ENCODE measurements at places on chromosomes 7 and 10. TPM values are rescaled to one million over a fixed set of nuclear protein-coding genes. Genes with fewer than 3 reads are reported as not detected.

Gene ECHDC3
- 39.9 TPM for total RNA-seq

Gene TFR2
- total RNA-seq = not detected

DNA sequence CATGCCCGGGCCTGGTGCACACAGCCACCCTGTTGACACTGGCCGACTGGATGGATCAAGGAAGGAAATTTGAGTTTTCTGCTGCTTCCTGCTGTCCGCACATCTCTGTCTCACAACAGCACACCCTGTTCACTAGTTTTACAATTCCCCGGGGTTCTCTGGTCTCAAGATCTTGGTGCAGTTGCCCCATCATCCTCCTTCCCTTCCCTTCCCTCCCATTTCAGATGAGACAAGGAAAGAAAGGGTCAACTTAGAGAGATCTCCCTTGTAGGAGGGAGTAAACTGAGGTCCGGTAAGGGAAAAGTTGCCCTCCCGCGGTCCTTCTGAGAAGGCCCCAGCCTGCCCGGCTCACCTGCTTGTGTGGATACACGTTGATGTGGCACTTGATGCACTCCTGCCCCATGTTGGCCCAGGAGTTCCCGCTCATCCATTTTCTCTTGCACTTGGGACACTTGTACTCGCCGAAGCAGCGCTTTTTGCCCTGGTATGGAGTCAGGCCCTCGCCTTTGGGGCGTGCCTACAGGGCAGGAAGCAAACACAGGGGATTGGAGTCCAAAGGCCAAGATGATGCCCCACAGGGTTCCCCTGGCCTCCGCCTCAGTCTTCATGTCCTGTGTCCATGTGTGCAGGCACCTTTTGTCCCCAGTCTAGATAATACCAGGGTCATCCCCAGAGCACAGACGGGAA lies 46.8 kb downstream of the PPIF start:
- peak; percentile 35 for DNase-seq

Gene C10orf71
- total RNA-seq = 142 TPM

Gene EN2
- 0.73 TPM for total RNA-seq

DNA sequence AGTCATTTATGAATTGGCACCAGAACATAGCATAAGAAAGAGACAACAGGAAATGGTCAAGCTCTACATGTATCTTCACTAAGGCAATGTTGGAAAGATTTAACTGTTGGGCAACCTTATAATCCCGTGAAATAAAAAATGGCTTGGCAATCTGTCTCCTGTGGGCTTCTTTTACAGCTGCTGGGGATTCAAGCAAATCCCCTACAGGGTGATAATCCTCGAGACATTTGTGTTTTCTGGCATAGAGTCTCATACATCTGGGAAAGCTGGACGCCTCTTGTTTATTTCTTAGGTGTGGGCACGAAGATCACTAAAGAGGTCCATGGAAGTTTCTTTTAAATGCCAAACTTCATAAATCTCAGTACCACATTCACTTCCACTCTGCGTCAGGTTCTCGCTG lies 82.2 kb upstream of the GPR141 start:
- no peak for DNase-seq

DNA sequence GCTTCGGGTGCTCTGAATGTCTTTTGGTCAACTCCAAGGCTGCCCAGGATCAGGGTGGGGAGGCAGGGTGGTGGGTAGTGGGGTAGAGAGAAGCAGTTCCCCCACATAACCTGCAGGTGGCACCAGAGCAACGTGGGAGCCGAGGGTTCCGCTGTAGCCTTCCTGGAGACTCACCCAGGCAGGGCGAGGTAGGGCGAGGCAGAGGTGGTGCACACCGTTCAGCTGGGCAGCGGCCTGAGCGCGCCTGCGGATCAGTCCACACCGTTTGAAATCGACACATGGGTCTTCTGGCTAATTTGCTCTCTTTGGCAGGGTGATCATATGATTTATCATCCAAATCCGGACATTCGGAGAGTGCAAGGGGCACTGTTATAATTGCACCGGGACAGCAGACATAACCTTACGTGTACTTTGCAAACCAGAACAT lies 41.4 kb upstream of the MAP3K8 start:
- peak; percentile 68 for DNase-seq

DNA sequence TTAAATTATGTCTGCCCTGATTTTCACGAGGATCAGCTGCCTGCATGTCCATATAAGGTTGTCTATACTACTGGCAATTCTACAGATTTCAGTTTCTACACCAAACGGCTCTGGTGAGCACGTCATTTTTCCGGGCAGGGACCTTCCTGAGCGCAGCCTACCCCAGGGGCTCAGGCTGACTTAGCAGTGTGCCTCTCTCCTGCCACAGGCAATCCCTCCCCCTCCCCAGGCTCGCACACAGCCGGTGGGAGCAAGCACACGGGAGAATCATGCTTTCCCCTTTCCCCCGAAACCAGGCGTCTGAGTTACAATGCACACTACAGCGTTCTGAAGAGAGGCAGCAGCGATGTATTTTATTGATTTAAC lies 1.7 kb downstream of the KLF6 start:
- peak; percentile 85 for DNase-seq

GRCh38 chr10:78318305-78318704 lies 284.6 kb downstream of the RPS24 start:
- DNase-seq = no peak

GRCh38 chr7:16431646-16432424 lies 10.5 kb upstream of the CRPPA start:
- no peak for DNase-seq

GRCh38 chr10:59553162-59553900 lies 156.3 kb downstream of the SLC16A9 start:
- no peak for DNase-seq

DNA sequence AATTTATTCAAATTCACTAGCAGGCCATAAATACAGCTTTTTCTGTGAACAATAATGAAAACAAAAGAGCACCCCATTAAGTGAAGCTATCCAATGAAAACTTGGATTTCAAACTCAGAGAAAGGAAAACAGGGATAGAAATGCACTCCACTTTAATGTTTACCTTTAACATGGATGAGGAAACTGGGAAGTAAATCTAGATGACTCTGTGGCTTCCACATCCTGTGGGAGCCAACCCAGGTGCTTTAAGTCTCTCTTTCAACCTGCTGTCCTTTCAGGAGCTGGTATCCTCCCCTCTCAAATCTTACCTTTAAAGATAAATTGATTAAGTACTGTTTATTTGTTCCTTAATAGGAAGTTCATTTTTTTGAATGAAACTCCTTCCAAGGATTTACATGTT lies 21.5 kb upstream of the SGMS1 start:
- no peak for DNase-seq

GRCh38 chr7:106545275-106545674 lies 115.7 kb downstream of the CCDC71L start:
- DNase-seq = no peak

DNA sequence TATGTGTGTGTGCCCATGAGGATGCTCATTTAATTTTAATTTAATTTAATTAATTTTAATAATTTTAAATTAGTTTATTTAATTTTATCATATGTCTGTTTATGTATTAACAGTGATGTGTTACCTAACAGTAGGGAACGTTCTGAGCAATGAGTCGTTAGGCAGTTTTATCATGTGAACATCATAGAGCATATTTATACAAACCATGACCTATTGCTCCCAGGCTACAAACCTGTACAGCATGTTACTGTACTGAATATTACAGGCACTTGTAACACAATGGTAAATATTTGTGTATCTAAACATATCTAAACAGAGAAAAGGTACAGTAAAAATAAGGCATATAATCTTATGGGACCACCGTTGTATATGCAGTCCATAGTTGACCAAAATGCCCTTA lies 13.7 kb upstream of the CFAP69 start:
- DNase-seq = no peak

Gene VSTM4
- total RNA-seq = 4.4 TPM

Gene ADAM22
- total RNA-seq = 7.0 TPM

Gene MYPN
- total RNA-seq = 338 TPM

- no peak for DNase-seq
These were observed 64.6 kb downstream of the CTBP2 start for GRCh38 chr10:125095776-125096175.

DNA sequence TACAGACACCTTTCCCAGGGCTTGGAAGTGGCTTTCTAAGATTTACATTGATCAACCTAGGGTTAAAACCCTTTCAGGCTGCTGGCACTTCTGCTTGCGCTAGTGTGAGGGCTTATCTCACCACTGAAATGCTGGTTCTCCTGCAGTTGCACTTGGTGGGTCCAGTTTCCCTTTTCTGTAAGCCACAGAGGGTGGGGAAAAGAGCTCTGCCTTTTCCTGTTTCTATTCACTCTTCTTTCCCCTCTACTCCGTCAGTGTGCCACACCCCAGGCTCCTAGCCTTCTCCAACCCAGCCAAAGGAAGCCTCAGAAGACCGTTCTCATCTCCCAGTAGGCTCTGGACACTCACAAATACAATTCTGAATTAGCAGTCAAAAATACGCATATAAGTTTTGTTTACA lies 19.0 kb upstream of the CAPZA2 start:
- DNase-seq = no peak

DNA sequence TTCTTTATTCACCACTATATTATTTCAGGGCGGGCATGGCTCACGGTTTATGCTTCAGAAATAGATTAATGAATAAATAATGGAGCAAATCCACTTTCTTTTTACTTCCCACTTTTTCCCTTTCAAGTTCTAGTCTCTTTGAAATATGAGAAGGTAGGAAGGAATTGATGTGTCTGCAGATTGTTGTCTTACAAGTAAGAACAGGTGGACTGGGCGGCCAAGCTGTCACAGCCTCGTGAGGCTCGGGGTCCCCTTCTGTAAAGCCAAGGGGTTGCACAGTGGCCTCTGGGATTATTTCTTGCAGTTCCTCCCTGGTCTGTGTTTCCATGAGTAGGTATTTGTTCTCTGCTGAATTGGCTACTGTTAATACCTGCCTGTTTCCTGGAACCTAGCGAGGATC lies 11.2 kb downstream of the VWA2 start:
- no peak for DNase-seq

Measured in psoas muscle (tissue), 8 donors.